Karpas-422 (cell line): ENCODE measurements at places on chromosomes 5 and 9.

DNA sequence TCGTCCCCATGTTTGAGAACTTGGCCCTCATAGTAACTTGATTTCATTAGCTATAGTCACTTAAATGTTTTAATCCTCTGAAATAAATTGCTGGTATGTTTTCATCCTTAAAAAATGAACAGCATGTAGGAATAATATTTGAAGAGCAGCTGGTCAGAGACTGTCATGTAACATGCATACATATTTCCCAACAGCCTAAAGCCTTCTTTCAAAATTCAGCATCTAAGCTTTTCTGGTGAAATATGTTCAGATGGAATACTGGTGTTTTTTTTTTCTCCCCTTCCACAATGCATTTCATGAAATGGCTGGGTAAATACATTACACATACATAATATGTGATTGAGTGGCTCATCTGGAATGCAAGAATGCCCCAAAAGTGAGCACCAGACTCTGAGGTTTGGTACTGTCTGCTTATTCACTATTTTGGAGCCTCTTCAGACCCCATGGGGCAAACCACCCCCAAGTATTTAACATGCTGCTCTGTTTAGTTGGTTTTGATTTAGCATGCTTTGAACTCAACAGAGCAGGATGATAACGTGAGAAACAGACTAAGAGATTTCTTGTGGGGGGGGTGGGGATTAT, 94.0 kb downstream of the SMARCA2 start:
- no peak for DNase-seq

DNA sequence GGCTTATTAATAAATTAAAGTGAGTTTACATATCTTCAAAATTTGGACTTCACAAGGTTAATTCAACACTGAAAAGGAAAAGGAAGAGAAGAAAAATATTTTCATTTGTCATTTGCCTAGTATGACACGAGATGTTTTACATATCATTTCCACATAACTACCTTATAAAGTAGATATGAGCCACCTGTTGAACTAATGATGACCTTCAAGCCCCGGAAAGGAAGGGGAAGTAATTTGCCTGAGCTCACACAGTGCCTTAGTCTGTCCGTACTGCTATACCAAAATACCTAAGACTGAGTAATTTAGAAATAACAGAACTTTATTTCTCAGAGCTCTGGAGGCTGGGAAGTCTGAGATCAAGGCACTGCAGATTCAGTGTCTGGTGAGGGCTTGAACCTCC, 17.9 kb downstream of the CMYA5 start:
- DNase-seq: peak; percentile 54

GRCh38 chr9:16626577-16627130, 243.8 kb downstream of the BNC2 start:
- DNase-seq: peak; percentile 55

DNA sequence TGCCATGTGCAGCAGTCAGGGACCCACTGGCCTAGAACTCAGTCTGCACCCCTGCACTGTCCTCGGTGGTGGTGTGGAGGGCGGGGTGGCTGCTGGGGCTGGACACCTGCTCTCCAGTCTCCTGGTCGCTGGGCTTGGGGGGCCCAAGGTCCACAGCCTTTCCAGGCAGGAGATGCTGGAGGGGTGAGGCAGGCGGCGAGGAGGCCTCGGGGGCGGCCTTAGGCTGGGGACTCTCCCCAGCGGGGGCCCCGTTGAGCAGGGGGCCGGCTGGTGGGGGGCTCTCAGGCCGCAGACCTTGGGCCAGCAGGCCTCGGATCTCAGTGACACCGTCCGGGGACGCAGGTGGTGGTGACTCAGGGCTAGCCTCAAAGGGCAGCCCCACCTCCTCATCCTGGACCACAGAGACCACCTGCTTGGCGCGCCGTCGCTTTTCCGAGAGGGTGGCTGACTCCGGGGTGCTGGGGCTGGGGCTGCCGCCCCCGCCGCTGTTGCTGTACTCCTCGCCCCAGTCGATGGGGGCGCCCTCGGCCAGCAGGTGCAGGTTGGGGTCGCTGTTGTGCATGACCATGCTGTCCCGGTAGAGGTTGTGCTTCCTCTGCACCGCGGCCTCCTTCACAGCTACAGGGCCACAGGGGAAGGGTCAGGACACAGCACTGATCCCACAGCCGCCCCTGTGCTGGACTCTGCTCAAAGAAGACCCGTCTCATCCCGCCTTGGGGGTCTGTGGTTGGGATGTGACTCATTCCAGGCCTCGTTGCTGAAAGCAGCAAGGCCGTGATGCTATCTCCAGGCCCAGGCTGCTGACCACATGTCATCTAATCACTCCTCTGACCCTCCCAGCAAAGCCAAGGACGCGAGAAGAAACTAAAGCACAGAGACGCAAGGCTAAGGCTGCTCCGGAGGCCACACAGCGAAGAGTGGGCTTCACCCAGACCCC, 55.8 kb downstream of the LRSAM1 start:
- DNase-seq: no peak

- DNase-seq: no peak
Measured at GRCh38 chr5:96977228-96977627, 41.3 kb downstream of the LNPEP start.

- peak; percentile 67 for DNase-seq
Measured at GRCh38 chr5:175847503-175847902, 23.9 kb upstream of the CPLX2 start.

- DNase-seq: no peak
Measured at GRCh38 chr5:14129123-14129522, 14.0 kb upstream of the TRIO start.

GRCh38 chr9:18888290-18888689, 144.7 kb downstream of the SAXO1 start:
- DNase-seq: no peak

GRCh38 chr5:74895906-74896305, 29.7 kb upstream of the FAM169A start:
- no peak for DNase-seq

DNA sequence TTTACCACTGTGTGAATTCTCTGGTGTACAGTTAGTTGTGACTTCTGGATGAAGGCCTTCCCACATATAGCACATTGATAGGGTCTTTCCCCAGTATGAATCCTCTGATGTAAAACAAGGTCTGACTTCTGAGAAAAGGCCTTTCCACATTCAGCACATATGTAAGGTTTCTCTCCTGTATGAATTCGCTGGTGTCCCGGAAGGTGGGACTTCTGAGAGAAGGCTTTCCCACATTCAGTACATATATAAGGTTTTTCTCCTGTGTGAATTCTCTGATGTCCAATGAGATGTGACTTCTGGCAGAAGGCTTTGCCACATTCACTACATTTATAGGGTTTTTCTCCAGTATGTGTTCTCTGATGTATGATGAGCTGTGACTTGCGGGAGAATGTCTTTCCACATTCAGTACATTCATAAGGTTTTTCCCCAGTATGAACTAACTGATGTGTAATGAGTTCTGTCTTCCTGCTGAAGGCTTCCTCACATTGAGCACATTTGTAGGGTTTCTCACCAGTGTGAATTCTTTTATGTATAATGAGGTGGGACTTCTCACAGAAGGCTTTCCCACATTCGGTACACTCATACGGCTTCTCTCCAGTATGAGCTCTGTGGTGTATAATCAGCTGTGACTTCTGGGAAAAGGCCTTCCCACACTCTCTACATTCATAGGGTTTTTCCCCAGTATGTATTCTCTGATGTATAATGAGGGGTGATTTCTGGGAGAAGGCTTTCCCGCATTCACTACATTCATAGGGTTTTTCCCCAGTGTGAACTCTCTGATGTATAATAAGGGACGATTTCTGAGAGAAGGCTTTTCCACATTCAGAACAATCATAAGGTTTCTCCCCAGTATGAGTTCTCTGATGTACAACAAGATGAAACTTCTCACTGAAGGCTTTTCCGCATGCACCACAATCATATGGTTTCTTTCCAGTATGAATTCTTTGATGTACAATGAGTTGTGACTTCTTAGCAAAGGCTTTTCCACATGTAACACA, 9.1 kb downstream of the ZNF300 start:
- no peak for DNase-seq

- DNase-seq: no peak
Measured at GRCh38 chr9:133121915-133122550, 993 bp upstream of the RALGDS start.

GRCh38 chr9:109304347-109304746, 16.5 kb downstream of the EPB41L4B start:
- DNase-seq: no peak

GRCh38 chr9:121559183-121559582, 59.5 kb upstream of the GGTA1 start:
- DNase-seq: no peak

DNA sequence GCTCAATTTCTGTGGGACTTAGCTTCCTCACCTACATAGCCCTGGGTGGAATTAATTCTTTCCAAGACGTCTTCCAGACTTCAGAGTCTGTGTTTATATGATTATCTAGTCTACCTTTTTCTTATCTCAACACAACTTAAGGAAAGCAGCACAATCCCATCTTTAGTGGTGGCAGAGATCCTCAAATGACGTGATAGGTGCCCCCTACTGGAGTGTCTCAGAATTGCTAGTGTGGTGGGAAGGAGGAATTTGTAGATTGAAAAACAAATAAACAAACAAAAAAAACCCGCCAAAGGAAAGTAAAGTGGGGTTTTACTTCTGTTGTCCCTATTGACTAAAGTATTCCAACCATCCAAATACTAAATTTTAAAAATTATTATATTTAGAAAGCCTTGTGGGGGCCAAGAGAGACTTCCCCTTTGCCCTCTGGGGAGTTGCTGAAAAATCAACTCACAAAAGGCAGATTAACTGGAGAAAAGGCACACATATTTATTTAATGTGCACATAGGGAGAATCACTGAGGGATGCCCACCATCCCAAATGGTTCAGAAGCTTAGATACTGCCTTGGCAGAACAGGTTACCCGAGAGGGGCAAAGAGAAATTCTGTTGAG, 283.3 kb downstream of the TMEM167A start:
- peak; percentile 74 for DNase-seq

DNA sequence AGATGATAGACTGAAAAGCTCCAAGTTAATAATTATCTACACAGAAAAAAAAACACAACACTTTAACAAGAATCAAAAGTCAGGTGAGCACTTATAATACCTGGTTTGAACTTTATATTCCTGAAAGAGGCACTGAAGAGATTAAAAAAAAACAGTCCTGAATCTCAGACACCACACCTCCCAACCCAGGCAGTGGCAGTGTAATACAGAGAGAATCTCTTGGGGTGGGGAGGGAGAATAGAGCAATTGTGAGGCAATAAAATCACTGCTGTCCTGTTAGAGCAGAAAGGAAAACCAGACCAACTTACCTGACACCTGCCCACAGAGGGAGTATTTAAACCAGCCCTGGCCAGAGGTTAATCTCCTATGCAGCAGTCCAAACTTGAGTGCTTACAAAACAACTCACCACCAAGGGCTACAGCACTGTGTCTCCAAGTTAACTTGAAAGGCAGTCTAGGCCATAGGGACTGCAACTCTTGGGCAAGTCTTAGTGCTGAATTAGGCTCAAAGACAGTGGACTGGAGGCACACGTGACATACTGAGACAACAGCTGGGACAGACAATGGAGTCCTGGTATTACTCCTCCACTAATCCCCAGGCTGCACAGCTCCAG, 54.2 kb downstream of the SLCO4C1 start:
- no peak for DNase-seq

DNA sequence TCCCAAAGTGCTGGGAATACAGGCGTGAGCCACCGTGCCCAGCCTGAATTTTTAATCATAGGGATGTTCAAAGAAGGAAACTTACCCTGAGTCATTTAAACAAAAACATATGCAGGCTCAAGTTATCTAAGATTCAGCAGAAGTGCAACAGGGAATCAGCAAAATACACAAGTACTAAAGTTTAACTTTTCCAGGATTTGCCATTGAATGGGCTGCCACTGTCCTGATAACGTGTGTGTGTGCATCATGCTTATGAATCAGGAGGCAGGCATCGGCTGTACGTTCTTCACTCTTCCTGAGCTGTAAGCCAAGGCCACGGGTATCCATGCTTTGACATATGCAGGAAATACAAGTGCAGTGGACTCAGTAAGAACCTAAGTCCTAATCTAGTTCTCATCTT, 48.8 kb upstream of the FST start:
- DNase-seq: no peak

DNA sequence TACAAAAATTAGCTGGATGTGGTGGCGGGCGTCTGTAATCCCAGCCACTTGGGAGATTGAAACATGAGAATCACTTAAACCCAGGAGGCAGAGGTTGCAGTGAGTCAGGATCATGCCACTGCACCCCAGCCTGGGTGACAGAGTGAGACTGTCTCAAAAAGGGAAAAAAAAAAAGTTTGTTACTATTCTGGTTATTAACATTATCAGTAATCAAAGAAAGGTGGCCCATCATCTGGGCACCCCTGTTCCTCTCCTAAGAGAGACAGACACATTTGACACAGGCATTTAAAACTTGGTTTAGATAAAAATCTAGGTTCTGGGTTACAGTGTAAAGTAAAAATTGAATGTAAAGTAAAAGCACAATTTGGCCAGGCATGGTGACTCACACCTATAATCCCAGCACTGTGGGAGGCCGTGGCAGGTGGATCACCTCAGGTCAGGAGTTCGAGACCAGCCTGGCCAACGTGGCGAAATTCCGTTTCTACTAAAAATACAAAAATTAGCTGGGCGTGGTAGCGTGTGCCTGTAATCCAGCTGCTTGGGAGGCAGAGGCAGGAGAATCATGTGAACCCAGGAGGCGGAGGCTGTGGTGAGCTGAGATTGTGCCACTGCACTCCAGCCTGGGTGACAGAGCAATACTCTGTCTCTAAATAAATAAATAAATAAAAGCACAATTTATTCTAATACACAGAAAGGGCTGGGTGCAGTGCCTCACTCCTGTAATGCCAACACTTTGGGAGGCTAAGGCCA, 16.7 kb upstream of the PHYHD1 start:
- no peak for DNase-seq

- no peak for DNase-seq
Measured at GRCh38 chr9:111965566-111966019, 69.0 kb downstream of the UGCG start.

DNA sequence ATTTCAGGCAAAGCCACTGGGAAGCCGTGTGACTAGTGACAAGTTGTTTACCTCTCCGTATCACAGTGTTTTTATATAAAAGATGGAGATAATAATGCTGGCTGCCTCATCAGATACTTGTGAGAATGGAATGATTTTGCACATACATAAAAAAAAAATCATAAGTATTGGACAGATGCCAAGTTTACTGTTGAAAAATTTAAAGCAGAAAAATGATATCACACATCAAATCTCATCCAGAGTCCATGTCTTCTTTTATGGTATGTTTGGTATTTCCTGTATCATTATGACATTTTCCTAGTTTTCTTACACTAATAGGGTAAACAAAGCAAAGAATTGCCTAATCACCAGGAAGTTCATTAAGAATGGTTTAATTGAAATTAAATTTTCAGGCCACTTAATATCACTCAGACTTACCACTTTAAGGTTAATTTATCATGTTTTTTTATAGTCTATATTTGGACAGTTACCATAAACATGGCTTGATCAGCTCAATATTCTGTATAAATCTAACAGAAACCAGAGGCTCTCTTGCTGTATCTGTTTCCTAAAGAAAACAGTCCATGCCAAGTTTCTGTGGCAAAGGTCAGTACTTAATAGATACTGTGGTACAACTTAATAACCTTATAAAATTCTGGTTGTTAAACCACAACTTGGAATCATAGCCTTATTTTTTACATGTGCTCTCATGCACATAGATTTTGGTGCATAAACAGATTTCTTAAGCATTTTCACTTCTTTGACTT, 656.5 kb upstream of the RIOK2 start:
- no peak for DNase-seq

- DNase-seq: no peak
Measured at GRCh38 chr9:96453625-96454024, 3.7 kb downstream of the HABP4 start.
